ENCODE measurements at places on chromosomes 6 and 20.

GRCh38 chr20:61819921-61820825 lies 245.5 kb downstream of the TAF4 start:
- DNase-seq, result no peak

- peak; percentile 81 for DNase-seq
These were observed 18.0 kb downstream of the ATP9A start for GRCh38 chr20:51750037-51750769.

DNA sequence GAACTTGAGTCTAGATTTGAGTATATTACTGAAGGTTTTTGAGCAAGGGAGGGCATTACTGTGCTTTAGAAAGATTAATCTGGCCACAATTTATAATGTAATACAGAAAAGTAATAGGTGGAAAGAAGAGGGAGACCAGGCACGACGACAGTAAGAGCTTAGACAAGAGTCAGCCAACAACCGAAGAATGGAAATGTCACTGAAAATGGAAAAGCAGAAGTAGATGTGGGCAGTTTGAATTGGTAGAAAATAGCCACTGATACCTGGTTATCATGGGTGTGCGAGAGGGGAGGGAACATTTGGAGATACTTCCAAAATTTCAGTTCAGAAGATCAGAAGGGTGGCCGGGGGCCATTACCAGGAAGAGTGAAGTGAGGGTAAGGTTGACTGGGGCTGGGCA lies 339.1 kb downstream of the UTRN start:
- DNase-seq, result no peak

- no peak for DNase-seq
These were observed 66.6 kb downstream of the ECT2L start for GRCh38 chr6:138862456-138862855.

GRCh38 chr20:34561661-34562060 lies 3.1 kb downstream of the MAP1LC3A start:
- DNase-seq, result no peak

GRCh38 chr20:39029364-39029763 lies 67.2 kb downstream of the DHX35 start:
- DNase-seq, result no peak

DNA sequence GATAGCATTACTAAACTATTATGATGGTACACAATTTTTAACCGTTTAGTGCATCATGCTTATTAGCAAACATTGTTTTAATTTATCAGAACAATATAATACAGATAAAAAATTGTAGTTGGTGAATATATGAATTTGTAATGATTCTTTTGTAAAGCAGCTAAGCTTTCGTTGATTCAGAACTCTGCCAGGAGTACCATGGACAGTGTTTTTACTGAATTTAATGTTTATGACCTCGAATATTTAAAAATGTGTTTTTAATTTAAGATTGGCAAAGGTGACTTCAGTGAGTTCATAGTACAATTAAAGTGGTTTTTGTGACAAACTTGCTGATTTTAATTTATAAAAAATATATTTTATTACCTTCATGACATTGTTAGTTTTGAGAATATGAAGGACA lies 10.0 kb downstream of the AFDN start:
- DNase-seq, result peak; percentile 41

DNA sequence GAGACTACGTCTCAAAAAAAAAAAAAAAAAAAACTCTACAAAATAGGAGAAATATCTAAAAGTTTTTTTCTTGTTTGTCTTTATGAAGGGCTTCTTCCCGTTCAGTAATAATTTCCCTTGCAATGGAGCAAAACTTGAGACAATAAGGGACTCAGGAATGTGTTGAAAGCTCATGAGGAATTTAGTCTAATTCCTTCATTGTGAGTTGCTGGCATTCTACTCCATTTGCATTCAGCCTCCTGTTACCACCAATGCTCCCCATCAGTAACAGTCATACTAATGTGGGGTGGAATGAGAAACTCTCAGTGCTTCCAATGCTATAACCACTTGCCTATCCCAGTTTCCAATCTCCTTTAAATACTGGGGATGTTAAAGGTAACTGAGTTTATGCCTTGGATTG lies 576.7 kb upstream of the AGPAT4 start:
- no peak for DNase-seq

- no peak for DNase-seq
These were observed 210.4 kb downstream of the TAF4 start for GRCh38 chr20:61855286-61855685.

DNA sequence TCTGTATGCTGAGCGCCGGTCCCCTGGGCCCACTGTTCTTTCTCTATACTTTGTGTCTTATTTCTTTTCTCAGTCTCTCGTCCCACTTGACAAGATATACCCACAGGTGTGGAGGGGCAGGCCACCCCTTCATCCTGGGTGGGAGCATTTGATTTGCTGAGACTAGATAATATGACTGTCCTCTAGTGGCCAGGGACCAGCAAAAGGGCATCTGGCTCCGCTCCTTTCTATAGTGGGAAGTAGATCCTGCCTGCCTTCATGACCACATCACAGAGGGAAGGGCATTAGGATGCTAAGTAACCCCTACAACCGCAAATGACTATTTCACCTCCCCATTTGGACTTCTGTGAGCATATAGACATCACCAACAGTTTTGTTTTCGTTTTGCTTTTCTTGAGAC lies 64.5 kb downstream of the TRMT6 start:
- no peak for DNase-seq

DNA sequence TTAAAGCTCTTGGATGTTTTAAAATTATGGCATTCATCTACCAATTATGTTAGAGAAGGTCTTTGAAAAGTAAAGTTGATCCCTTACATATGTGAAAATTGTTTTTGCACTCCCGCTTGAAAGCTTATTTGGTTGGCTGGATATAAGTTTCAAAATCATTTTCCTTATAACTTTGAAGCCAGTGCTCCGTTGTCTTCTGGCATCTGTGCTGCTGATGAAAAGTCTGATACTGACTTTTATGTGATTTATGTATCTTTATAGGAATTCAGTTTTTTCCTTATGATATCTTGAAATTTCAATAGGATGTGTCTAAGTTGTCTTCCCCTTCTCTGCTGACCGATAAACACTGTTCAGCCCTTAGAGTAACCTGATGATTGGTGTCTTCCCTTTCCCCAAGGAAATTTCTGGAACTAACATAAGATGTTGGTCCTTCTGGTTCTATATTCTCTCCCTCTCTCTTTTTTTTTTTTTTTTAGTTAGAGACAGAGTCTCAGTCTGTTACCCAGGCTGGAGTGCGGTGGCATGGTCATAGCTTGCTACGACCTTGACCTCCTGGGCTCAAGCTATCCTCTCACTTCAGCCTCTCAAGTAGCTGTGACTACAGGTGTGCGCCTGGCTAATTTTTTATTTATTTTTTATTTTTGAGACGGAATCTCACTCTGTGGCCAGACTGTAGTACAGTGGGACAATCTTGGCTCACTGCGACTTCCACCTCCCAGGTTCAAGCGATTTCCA lies 12.7 kb downstream of the PANK2 start:
- peak; percentile 55 for DNase-seq

GRCh38 chr6:140274548-140274947 lies 900.1 kb upstream of the CITED2 start:
- no peak for DNase-seq

GRCh38 chr6:2441601-2442475 lies 196.4 kb upstream of the GMDS start:
- peak; percentile 27 for DNase-seq

DNA sequence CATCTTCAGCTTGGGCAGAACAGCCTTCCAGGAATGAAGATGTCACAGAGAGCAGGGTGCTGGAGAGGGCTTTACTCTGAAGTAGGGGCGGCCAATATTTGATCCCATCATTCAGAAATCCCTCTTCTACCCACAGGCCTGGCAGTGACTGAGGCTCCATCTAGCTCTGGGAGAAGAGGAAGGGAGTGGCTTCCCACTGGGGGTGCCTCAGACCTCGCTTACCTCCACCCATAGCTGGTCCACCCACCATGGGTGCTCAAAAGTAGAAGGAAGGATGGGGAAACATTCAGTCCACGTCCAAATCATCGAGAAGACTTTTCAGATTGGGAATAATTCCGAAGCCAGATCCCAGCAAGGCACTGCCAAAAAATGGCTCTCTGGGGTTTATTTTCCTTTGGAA lies 11.8 kb upstream of the THBD start:
- DNase-seq, result no peak

- no peak for DNase-seq
These were observed 46.0 kb downstream of the DACT2 start for GRCh38 chr6:168273441-168274036.

GRCh38 chr20:63968928-63969760 lies 586 bp downstream of the ZNF512B start:
- DNase-seq, result peak; percentile 44

GRCh38 chr6:122020588-122021264 lies 378.7 kb upstream of the HSF2 start:
- no peak for DNase-seq

GRCh38 chr6:155483858-155484257 lies 28.2 kb upstream of the NOX3 start:
- peak; percentile 83 for DNase-seq

DNA sequence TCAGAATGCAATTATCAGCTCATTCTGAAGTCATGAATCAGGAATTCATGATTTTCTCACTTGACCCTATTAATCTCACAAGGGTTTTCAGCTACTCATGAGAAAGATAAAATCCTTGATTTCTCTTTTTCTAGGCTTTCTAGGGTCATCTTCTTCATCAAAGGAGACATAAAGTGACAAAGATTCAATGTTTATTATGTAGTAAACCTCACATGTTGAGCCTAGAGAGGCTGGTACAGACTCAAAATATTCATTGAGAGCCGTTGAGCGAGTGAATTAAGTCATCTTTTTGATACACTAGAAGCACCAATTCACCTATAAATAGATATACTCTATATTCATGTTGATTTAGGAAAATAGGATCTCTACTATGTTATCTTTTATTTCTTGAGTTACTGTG lies 104.8 kb upstream of the TRAF3IP2 start:
- no peak for DNase-seq

All from adipocyte (in vitro differentiated cells).